ENCODE measurements at places on chromosomes 1 and 21. TPM values are rescaled to one million over a fixed set of nuclear protein-coding genes. Genes with fewer than 3 reads are reported as not detected.
A peak's percentile ranks its signal among the peaks of the same experiment; 100 is the strongest.

- no peak for DNase-seq
- H3K36me3 ChIP-seq, result peaks cover 3% of the 10 kb centered on the region
Observed at GRCh38 chr1:226987623-226988333, 47.7 kb downstream of the COQ8A start.

DNA sequence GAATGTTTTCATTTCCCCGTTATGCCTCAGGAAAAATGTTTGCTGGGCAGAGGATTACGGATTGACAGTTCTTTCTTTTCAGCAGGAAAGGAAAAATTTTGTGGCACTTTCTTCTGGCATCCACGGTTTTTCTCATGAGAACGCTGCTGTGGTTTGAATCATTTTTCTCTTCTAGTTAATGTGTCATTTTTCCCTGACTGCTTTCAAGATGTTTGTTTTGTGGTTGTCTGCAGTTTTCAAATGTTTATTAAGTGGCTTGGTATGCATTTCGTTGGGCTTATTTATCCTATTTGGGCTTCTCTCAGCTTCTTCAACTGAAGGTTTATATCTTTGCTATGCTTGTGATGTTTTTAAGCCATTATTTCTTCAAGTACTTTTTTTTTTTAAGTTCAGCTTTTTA is 359.0 kb downstream of the RGS7 start:
- H3K27ac ChIP-seq, result no peak overlapping the region
- no peaks in the 10 kb centered on the region for H3K36me3 ChIP-seq
- DNase-seq, result no peak
- H3K4me3 ChIP-seq, result no peak overlapping the region
- no peaks in the 10 kb centered on the region for H3K4me1 ChIP-seq

DNA sequence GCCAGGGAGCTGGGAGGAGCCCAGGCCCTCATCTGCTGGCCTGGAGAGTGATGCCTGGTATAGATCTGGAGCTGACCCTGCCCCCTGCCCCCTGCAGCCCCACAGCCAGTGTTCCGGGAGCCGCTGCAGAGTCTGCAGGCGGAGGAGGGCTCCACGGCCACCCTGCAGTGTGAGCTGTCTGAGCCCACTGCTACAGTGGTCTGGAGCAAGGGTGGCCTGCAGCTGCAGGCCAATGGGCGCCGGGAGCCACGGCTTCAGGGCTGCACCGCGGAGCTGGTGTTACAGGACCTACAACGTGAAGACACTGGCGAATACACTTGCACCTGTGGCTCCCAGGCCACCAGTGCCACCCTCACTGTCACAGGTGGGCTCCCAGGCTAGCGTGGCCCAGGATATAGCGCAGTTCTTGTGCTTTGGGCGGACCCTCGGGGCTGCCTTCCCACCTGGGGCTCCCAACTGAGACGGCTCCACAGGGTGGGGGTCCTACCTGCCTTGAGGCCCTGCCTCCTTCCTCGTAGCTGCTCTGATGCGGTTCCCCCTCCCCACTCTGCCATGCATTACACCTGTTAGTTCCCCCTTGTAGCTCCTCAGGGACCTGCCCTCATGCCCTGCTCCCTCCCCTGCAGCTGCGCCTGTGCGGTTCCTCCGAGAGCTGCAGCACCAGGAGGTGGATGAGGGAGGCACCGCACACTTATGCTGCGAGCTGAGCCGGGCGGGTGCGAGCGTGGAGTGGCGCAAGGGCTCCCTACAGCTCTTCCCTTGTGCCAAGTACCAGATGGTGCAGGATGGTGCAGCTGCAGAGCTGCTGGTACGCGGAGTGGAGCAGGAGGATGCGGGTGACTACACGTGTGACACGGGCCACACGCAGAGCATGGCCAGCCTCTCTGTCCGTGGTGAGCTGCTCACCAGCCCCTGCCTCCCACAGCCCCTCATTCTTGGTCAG is 98.7 kb downstream of the OBSCN start:
- H3K36me3 ChIP-seq, result peaks cover 8% of the 10 kb centered on the region
- no peak for DNase-seq
- no peaks in the 10 kb centered on the region for H3K27me3 ChIP-seq
- H3K4me1 ChIP-seq, result no peaks in the 10 kb centered on the region
- H3K27ac ChIP-seq, result no peak overlapping the region
- H3K4me3 ChIP-seq, result no peak overlapping the region

DNA sequence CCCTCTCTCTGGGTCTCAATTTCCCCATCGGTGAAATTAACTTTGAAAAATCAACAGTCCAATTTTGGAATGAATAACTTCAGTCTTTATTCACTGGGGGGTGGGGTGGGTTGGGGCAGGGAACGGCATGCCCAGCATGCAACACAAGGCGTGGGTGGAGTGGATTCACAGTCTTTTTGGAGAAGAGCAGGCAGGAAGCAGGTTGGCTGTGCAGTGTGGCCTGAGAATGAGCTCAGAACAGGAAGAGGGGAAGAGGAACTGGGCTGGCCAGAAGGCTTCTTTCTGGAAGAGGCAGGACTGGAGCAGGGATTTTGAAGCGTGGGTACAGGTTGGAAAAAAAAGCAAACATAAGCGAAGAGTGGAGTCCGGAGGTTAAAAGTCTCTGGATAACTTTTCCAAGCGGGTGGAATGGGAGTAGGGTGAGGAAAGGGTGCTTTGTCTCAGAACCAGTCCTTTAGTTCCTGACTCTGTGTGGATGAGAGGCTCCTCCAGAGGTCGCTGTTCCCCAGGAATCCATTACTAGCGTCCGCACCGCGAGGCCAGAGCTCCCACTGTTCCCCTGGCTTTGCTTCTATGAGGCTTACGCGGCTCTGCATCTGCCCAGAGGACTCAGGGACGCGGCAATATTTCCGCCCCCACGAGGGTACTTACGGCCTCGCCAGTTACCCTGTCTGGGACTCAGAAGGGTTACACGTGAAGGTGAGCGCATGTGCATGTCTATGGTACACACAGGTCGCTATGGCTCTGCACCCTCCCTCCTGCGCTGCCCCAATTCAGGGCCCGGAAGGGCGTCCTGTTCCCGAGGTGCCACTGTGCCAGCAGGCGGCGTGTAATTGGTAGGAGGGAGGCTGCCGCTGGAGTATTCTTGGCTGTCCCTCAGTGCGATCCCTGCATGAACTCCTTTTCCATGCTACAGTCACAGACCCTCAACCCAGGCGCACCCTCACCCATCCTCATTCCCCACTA is 5.5 kb upstream of the FOXD2 start:
- H3K27me3 ChIP-seq, result no peaks in the 10 kb centered on the region
- H3K27ac ChIP-seq, result no peak overlapping the region
- H3K36me3 ChIP-seq, result peaks cover 45% of the 10 kb centered on the region
- peaks cover 47% of the 10 kb centered on the region for H3K4me1 ChIP-seq
- H3K4me3 ChIP-seq, result no peak overlapping the region

DNA sequence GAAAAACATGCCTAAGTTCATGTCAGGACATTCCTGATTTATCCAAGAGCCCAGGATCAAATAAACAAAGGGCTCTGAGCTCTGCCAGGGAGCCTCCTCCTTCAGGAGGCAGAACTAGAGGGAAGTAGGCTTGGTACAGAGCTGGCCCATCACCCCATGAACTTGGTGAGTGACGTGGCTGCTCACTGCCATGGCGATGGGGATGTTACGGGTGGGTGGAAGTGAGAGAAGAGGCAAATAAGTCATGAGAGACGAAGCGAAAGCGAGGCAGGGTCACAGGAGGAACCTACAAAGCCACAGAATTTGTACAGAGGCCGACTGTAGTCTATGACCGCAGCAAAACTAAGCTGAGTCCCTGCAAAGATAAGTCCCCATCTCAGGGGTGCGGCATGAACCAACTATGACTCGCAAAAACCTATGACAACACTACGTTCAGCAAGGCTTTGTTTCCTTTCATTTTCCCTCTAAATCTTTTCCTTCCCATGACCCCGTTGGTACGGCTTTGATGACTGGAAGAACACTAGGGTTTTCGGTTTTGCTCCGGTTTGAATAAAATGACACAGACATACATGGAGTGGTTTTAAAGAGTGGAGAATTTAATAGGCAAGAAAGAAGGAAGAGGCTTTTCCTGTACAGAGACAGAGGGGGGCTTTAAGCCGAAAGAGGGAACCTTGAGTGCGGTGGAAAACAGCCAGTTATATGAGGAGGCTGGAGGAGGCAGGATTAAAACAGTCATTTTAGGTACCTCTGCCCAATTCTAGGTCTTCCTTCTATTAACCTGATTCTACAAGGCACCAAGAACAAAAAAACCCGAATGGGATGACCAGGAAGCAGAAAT is 74.1 kb downstream of the CD46 start:
- peaks cover 82% of the 10 kb centered on the region for H3K4me1 ChIP-seq
- H3K4me3 ChIP-seq, result peak overlapping the region; percentile 76
- DNase-seq, result peak; percentile 92

DNA sequence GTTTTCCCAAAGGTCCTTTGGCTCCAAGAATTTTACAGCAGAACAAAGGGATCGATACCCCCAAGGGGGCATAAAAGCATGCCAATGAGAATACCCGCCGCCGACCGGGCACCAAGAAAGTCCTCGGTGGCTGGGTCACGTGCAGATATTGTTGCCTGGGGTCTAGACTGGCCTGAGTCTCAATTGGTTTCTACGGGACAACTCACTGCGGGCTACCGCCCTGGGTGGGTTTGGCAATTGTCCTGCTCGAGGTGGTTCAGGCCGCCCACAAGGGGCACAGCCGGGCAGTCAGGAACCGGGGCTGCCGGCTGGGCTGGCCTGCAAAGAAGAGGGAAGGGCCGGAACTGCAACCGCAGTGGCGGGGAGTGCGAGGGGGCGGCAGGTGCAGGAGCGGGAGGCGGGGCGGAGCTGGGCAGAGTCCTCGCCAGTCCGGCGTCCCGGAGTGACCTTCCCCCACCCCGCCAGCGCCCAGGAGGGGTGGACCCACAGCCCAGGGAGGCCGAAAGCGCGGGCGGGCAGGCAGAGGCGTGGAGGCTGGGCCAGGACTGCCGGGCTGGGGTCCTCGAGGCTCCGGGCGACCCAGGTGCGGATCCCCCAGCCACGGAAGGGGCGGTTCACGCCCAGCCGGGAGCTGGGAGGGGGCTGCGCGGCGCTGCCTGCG is 926 bp upstream of the ATP1B1 start:
- H3K27me3 ChIP-seq, result peaks cover 26% of the 10 kb centered on the region
- peak; percentile 42 for DNase-seq
- H3K27ac ChIP-seq, result no peak overlapping the region
- no peaks in the 10 kb centered on the region for H3K36me3 ChIP-seq

GRCh38 chr1:66778266-66778665 is 22.8 kb downstream of the INSL5 start:
- no peaks in the 10 kb centered on the region for H3K4me1 ChIP-seq
- DNase-seq, result no peak
- H3K27ac ChIP-seq, result no peak overlapping the region
- no peak overlapping the region for H3K4me3 ChIP-seq
- H3K27me3 ChIP-seq, result peaks cover 4% of the 10 kb centered on the region

DNA sequence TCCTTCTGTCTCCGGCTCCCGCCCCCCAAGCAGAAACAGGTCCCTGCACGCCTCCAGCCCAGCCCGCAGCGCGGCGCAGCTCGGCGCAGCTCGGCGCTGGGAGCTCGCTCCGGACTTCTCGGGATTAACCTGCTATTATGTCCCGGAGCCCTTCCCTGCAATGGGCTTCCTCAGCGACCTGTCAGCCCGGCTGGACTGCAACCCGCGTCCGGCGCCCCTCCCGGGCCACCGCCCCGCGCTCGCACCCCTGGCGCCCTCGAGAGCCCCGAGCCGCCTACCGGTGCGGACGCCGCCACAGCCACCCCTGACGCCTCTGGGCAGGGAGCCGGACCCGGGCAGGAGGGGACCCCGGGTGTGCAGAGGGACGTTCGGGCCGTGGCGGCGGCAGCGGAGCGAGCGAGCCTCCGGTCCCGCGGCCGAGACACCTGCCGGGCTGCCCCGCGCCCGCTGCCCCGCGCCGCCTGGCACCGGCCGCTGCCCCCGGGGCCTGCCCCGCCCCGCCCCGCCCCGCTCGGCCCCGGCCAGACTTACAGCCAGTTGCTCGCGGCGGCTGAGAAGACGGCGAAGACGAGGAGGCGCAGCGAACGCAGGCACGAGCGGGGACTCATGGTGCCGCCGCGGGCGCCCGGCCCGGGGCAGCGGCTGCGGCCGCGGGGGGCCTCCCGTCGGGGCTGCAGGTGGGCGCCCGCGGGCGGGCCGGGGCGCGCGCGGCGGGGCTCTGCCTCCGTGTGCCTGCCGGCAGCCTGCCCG is 407 bp downstream of the WNT4 start:
- DNase-seq, result no peak
- peak overlapping the region; percentile 27 for H3K4me3 ChIP-seq
- peaks cover 57% of the 10 kb centered on the region for H3K27me3 ChIP-seq
- peaks cover 6% of the 10 kb centered on the region for H3K4me1 ChIP-seq
- no peak overlapping the region for H3K27ac ChIP-seq
- H3K36me3 ChIP-seq, result no peaks in the 10 kb centered on the region

GRCh38 chr1:18013216-18013615 is 94.4 kb upstream of the IGSF21 start:
- no peaks in the 10 kb centered on the region for H3K36me3 ChIP-seq
- no peak for DNase-seq
- H3K4me1 ChIP-seq, result no peaks in the 10 kb centered on the region
- H3K27ac ChIP-seq, result no peak overlapping the region
- H3K4me3 ChIP-seq, result no peak overlapping the region

DNA sequence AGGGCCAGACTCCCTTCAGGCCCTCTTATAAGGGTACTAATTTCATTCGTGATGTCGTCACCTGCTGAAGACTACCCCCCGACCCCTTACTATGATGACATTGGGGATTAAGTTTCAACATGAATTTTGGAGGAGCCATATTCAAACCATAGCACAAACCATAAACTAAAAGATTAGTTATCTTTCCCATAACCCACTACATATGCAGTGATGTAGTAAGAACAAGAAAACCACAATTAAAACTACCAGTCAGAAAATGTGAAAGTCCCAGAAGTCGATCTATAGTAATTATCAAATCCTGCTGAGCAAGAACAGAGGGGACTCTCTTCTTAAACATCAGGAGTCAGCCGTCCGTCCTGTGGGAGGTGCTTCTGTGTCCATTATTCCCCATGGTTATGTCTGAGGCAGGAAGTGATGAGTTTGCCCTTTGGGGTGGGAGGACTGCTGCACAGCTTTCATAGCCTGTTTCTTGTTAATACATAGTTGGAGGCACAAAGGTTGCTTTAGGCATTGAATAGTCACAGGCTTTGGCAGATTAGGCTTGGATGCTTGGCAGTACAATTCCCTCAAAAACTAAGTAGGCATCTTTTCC is 35.9 kb upstream of the PTGFRN start:
- peaks cover 4% of the 10 kb centered on the region for H3K36me3 ChIP-seq
- peaks cover 18% of the 10 kb centered on the region for H3K4me1 ChIP-seq
- H3K27me3 ChIP-seq, result no peaks in the 10 kb centered on the region

DNA sequence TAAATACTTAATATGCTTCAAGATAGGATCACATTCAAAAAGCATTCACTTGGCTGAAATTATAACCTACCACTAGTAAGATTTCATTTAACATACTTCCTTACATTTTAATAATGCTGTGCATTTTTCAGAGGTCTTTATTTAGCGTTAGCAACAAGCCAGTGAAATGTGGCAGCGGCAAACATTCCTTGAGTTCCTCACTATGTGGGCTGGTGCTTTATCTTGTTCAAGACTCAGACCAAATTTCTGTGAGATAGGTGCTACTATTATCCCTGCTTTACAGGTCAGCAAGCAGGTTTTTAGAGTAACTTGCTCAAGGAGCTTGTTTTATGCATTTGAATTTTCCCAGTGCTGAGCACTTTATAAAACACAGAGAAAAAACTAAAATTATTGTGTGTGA is 132.7 kb downstream of the PLPPR4 start:
- H3K27ac ChIP-seq, result no peak overlapping the region
- H3K27me3 ChIP-seq, result no peaks in the 10 kb centered on the region
- no peaks in the 10 kb centered on the region for H3K36me3 ChIP-seq
- H3K4me1 ChIP-seq, result no peaks in the 10 kb centered on the region
- DNase-seq, result no peak

- no peak for DNase-seq
- H3K36me3 ChIP-seq, result peaks cover 2% of the 10 kb centered on the region
- no peak overlapping the region for H3K4me3 ChIP-seq
- peaks cover 24% of the 10 kb centered on the region for H3K4me1 ChIP-seq
- peaks cover 12% of the 10 kb centered on the region for H3K27me3 ChIP-seq
Observed at GRCh38 chr1:25695771-25696311, 79.2 kb downstream of the MAN1C1 start.

FDPS gene
- total RNA-seq, result 352 TPM

PRR9 gene
- not detected for total RNA-seq

GNPAT gene
- total RNA-seq, result 45.2 TPM

LCE3E gene
- not detected for total RNA-seq

CACNA1E gene
- not detected for total RNA-seq
